Thymus (tissue), 14 donors: ENCODE measurements at places on chromosomes 7 and 10. TPM values are rescaled to one million over a fixed set of nuclear protein-coding genes. Genes with fewer than 3 reads are reported as not detected.

DNA sequence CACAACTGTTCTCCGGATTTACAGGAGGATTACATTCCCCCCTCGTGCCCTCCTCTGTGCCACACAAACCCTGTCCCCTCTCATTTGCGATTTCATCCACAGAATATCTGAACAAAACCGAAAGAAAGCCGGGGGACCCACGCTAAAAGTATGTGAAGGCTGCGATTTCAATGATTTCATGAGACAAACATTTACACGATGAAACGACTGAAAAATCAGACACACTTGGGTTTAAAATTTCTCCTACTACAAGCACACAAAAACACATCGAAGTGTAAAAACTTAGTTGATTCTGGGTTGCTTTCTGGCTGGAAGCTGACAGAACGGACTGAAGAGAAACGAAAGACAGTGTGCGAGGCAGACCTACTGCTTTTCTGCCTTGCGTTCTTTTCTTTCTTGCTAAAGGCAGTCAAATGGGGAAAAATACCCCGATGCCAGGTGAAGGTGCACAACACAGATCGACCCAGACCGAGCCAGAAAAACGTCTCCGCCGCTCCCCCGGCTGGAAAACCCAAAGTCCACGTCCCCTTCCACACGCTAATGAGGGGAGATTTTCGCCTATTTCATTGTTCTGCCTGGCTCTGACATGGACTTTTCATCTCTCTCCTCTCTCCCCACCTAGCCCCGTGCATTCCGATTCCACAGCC lies 1.2 kb downstream of the HIPK2 start:
- H3K36me3 ChIP-seq, result peaks cover 6% of the 10 kb centered on the region
- H3K27ac ChIP-seq, result peak overlapping the region; percentile 93
- H3K4me3 ChIP-seq, result peak overlapping the region; percentile 97
- DNase-seq, result no peak

- H3K27ac ChIP-seq, result no peak overlapping the region
- no peak for DNase-seq
- no peaks in the 10 kb centered on the region for H3K36me3 ChIP-seq
- no peaks in the 10 kb centered on the region for H3K27me3 ChIP-seq
- H3K4me1 ChIP-seq, result no peaks in the 10 kb centered on the region
Measured at GRCh38 chr10:104657457-104657856, 16.4 kb downstream of the SORCS3 start.

- DNase-seq, result no peak
- no peak overlapping the region for H3K4me3 ChIP-seq
- H3K27ac ChIP-seq, result no peak overlapping the region
- peaks cover 4% of the 10 kb centered on the region for H3K4me1 ChIP-seq
- H3K27me3 ChIP-seq, result peaks cover 76% of the 10 kb centered on the region
Measured at GRCh38 chr10:116729243-116729642, 13.1 kb downstream of the HSPA12A start.

DNA sequence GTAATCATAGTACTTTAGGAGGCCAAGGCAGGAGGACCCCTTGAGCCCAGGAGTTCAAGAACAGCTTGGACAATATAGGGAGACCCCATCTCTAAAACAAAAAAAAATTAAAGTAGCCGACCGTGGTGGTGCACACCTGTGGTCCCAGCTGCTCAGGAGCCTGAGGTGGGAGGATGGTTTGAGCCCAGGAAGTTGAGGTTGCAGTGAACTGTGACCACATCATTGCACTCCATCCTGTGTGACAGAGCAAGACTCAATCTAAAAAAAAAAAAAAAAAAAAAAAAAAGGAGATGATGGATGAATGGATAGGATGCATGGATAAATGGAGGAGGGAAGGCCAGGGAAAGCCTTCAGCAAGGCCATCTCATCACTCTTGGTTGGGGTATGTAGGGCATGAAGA lies 33.4 kb upstream of the BMPR1A start:
- DNase-seq, result no peak
- H3K36me3 ChIP-seq, result no peaks in the 10 kb centered on the region
- H3K4me1 ChIP-seq, result no peaks in the 10 kb centered on the region

GRCh38 chr10:16770670-16771069 lies 46.6 kb downstream of the RSU1 start:
- H3K4me1 ChIP-seq, result no peaks in the 10 kb centered on the region
- no peak overlapping the region for H3K4me3 ChIP-seq
- H3K27me3 ChIP-seq, result no peaks in the 10 kb centered on the region
- H3K27ac ChIP-seq, result no peak overlapping the region
- no peak for DNase-seq

- H3K4me1 ChIP-seq, result no peaks in the 10 kb centered on the region
- H3K36me3 ChIP-seq, result no peaks in the 10 kb centered on the region
- H3K27ac ChIP-seq, result no peak overlapping the region
Measured at GRCh38 chr10:25417611-25418010, 242.8 kb downstream of the GPR158 start.

- H3K27me3 ChIP-seq, result peaks cover 20% of the 10 kb centered on the region
- no peak overlapping the region for H3K4me3 ChIP-seq
- DNase-seq, result no peak
- no peak overlapping the region for H3K27ac ChIP-seq
- no peaks in the 10 kb centered on the region for H3K36me3 ChIP-seq
- no peaks in the 10 kb centered on the region for H3K4me1 ChIP-seq
Measured at GRCh38 chr10:6741541-6741941, 161.5 kb upstream of the PRKCQ start.

DNA sequence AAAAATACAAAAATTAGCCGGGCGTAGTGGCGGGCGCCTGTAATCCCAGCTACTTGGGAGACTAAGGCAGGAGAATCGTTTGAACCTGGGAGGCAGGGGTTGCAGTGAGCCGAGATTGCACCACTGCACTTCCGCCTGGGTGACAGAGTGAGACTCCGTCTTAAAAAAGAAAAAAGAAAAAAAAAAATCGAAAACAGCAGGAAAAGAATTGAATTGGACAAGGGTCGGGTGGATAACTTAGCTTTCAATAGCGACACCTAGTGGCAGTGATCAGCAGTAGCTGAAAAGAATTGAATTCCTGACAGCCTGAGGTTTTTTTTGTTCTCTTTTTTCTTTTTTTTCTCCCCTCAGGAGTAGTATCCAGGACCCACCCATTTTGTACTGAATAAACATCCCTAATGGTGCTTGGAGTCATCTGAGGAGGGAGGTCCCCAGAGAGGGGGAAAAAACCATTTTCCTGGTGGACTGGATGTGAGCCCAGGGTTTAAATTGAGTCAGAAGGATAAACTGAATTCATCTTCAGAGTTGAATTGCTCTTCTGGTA lies 55.1 kb downstream of the CYCS start:
- no peaks in the 10 kb centered on the region for H3K4me1 ChIP-seq
- no peak overlapping the region for H3K4me3 ChIP-seq
- no peak overlapping the region for H3K27ac ChIP-seq
- no peaks in the 10 kb centered on the region for H3K36me3 ChIP-seq
- no peaks in the 10 kb centered on the region for H3K27me3 ChIP-seq

DNA sequence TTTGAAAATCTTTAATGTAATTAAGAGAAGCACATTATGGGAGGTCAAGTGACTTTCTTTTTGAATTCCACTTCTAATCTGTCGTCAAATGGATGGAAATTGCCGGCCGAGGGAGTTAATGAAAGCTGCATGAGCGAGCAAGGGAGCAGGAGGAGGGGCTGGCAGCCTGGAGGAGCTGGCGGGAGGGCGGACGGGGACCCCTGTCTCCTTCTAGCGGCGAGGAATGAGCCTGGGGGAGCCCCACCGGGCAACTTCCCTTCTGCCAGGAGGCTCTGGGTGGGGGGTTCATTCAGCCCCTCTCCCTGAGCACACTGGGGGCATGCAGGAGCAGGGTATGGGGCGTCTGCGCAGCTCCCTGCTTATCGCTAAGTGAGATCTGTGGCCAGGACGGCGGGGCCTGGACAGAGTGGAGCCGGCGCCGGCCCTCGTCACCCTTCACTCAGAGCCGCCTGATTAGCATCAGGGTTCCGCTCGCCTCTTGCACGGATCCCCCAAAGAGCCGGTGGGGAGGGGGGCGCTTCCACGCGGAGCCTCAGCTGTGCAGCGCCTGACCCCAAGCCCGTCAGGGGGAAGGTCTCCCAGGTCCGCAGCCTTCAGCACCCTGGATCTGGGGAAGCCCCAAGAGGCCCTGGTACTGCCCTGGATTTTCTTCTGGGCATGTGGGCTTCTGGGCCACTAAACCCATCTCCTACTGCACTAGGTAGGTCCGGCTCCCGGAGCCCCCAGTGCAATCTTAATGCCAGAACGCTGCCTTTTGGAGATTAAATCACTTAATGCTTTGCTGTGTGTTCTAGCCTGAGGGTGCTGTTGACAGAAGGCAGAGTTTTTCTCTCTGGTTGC lies 680.8 kb downstream of the LRMDA start:
- H3K27ac ChIP-seq, result no peak overlapping the region
- H3K27me3 ChIP-seq, result peaks cover 6% of the 10 kb centered on the region
- DNase-seq, result no peak
- no peaks in the 10 kb centered on the region for H3K4me1 ChIP-seq

DNA sequence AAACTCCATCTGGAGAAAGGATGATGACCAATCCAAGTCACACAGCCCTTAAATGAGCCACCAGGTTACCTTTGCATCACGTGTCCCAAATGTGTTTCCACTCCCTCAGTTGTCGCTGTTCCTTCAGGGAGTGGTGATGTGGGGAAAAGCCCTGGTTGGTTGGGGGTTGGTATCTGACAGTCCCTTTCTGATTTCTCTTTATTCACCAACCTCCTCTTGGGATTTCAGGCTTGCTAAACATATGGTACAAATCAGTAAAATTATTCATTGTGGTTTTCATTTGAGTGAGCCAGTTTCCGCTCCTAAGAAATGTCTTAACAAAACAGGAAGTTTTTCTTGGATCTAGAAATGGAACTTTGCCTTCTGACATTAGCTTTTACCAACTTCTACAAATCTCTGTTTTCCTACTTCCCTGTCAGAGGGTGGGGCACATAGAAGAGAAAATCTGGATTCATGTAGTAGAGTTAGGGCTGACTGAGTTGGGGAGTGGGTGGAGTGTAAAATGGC lies 40.0 kb upstream of the KMT2E start:
- H3K4me3 ChIP-seq, result no peak overlapping the region
- H3K27ac ChIP-seq, result no peak overlapping the region
- no peaks in the 10 kb centered on the region for H3K27me3 ChIP-seq
- no peak for DNase-seq
- peaks cover 2% of the 10 kb centered on the region for H3K36me3 ChIP-seq

DNA sequence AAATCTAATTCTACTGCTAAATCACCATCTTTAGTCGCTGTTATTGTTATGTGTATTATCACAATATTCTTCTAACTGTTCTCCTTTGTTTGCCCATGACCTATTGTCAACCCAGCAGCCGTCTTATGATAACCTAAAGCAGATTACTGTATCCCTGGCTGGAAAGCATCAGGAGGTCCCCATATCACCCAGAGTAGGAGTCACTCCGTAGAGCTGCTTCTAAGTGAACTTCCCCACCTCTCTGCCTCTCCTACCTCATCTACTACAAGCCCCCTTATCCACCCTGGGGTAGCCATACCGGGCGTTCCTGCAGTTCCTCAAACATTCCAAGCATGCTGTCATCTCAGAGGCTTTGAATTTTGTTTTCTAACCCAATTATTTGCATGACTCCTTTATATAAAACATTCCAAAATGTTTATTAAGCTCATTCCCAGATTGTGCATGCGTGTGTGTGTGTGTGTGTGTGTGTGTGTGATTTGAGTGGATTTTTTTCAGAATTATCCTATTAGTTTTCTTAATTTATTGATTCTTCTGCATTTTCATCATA lies 39.7 kb downstream of the POU6F2 start:
- H3K4me1 ChIP-seq, result no peaks in the 10 kb centered on the region
- no peak overlapping the region for H3K4me3 ChIP-seq
- no peaks in the 10 kb centered on the region for H3K36me3 ChIP-seq
- no peak overlapping the region for H3K27ac ChIP-seq

- no peak overlapping the region for H3K27ac ChIP-seq
- no peak for DNase-seq
- H3K4me3 ChIP-seq, result no peak overlapping the region
Measured at GRCh38 chr10:3166496-3167290, 5.9 kb downstream of the PITRM1 start.

DNA sequence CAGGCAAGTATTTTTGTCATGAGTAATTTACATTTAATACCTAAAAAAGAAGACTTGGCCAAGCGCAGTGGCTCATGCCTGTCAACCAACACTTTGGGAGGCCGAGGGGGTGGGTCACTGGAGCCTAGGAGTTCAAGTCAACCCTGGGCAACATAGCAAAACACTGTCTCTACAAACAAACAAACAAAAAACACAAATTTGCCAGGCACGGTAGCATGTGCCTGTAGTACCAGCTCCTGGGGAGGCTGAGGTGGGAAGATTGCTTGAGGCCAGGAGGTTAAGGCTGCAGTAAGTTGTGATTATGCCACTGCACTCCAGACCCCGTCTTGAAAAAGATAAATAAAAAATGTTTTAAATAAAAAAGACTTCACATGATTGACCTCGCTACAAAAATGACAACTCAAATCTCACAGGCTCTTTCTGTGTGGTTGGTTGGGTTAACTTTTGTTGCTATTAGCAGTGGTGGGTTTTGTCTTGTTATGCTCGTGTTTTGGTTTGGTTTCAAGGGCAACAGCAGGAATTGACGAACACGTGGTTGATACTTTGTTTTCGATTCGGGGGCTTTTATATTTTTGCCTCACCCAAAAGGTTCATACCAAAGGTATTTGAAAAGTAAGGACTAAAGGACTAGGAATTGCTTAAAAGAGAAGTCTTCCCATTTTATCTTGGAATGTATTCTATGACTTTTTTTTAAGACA lies 227.2 kb upstream of the MKLN1 start:
- no peak overlapping the region for H3K27ac ChIP-seq
- no peak for DNase-seq
- no peak overlapping the region for H3K4me3 ChIP-seq
- H3K27me3 ChIP-seq, result no peaks in the 10 kb centered on the region

GRCh38 chr10:71868192-71868697 lies 17.2 kb upstream of the PSAP start:
- DNase-seq, result no peak
- no peaks in the 10 kb centered on the region for H3K27me3 ChIP-seq
- H3K36me3 ChIP-seq, result no peaks in the 10 kb centered on the region
- H3K4me3 ChIP-seq, result no peak overlapping the region
- H3K4me1 ChIP-seq, result peaks cover 33% of the 10 kb centered on the region

DNA sequence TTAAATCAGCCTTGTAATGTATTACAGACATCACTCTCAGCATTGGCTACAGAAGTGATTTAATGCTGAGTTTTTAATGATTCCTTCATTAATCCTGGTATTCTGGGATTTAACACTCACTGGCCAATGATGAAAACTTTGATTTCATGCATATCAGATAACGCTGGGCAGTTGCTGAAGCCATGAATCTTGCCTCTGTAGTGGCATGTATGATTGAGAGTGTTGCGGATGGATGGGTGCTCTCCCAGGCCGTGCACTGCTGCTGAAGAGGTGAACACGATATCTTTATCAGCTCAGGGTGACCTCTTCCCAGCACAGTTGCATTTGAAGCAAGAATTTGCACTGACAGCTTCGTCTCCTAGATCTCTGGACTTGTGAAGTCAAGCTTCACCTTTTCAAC lies 168.7 kb downstream of the LRRC4 start:
- H3K27me3 ChIP-seq, result peaks cover 16% of the 10 kb centered on the region
- no peaks in the 10 kb centered on the region for H3K4me1 ChIP-seq
- no peaks in the 10 kb centered on the region for H3K36me3 ChIP-seq
- H3K27ac ChIP-seq, result no peak overlapping the region

The SLC26A5 gene
- 0.05 TPM for total RNA-seq

The HKDC1 gene
- 15.3 TPM for total RNA-seq
